ENCODE measurements at places on chromosomes 2 and 18.

GRCh38 chr2:45776160-45776955 lies 124.9 kb downstream of the PRKCE start:
- peak; percentile 52 for DNase-seq

- peak; percentile 74 for DNase-seq
Observed at GRCh38 chr2:112880091-112880531, 30.9 kb upstream of the IL37 start.

DNA sequence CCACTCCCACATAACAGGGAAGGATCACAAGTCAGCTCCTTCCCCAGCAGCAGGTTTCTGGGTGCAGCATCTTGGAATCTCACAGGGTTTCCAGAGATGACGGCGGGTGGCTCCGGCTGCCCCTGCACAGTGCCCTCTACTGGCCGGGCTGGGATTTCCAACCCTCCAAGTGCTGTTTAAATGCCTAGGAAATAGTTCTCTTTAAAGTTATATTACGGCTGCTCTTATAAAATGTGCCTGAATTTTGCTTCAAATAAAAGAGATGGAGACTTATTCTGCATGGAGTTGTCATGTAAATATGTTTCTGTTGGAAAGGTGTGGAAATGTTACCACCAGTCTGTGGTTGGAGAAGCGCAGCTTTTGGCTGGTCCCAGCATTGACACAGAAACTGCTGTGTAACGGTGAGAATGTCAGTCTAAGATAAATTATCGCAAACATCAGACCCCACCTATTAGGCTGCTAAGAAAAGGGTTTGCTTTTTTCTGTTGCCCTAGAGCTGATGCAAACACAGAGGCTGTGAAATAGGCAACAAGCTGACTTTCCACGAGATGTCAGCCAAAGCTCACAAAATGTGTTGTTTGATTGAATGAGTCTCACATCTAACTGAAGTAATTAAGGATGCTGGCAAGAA lies 3.3 kb upstream of the HJURP start:
- no peak for DNase-seq

DNA sequence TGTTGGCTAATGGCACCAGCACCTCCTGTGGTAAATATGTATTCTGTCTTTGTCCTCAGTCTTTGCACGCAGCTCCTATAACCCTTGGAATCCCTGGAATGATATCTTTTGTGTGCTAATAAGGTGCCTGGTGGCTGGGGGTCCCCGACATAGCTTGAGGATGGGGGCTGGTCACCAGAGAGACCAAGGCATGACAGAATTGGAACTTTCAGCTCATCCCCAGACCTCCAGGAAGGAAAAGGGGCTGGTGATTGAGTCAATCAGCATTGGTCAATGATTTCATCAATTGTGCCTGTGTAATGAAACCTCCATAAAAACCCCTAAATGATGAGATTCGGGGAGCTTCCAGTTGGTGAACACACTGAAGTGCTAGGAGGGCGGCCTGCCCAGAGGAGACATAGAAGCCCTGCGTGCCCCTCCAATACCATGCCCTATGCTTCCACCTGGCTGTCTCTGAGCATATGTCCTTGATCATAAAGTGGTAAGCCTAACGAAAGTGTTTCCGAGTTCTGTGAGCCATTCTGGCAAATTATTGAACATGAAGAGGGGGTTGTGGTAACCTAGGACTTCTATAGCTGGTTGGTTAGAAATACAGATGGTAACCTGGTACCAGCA lies 26.6 kb upstream of the KCMF1 start:
- no peak for DNase-seq

DNA sequence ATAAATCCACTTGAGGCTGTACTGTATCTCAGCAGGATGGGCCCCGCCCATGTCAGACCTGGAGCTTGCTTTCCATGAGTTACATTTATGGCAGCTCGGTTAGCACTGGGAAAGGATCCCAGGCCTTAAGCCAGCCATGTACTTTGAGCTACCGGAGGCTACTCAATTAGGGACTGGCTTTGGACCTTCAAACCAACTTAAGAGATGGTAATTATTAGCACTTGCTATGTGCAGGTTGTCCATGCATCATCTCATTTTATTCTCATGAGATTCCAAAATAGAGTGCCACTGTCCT lies 64.4 kb downstream of the ACTR2 start:
- no peak for DNase-seq

GRCh38 chr2:63819765-63820717 lies 21.7 kb upstream of the UGP2 start:
- no peak for DNase-seq

- DNase-seq = no peak
Observed at GRCh38 chr2:24076849-24077534, 866 bp upstream of the SF3B6 start.

DNA sequence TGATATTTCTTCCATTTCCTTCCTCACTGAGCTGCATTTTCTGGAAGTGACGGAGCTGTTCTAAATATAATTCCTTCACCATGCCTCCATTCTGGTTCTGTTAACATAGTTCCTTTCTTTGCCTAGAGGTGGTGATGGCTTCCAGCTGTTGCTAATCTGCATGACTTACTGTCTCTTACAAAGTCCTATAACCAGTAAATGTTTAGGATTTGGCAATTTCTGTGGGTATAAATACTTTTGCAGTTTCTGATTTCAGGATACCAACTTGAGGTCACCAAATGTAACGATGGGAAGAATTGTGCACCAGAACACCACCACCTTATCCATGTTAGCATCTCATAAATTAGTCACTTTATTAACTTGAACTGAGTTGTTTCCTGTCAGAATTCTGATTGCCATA lies 101.7 kb upstream of the FN1 start:
- DNase-seq = peak; percentile 84

GRCh38 chr18:45993438-45993837 lies 26.3 kb upstream of the EPG5 start:
- peak; percentile 97 for DNase-seq

DNA sequence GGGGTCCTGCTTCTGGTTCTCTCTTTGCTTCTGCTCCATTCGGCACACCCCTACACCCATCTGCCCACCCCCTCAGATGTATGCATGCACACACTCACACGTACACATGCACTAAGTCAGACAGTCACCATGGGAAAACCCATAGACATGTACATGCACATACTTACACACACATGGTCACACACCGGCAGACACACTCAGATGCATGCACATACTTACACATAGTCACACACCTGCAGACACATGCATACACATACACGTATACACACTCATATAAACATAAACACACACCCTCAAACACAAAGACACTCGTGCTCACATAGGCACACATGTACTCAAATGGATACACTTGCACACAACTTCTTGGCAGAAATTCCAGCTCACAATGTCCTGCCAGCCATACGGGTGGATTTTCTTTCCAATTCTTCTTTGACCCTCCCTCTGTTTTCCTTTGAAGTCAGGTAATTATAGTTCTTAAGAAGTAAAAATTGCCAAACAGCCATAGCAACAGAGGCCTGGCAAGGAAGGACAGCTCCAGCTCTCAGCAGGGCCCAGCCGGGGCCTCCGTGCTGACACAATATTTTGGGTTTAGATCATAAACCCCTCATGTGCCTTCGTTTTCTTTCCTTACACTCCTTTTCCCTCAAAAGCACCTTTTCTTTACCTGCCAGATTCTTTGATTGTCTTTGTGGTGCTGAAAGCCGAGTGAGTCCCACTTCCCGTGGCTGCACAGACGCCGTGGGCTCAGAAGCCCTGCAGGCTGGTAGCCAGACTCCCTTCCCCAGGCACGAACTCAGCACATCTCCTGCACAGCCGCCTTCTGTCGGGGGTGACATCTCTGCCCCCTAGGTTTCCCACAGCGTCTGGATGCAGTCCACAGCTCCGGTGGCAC lies 195.7 kb downstream of the ARL4C start:
- no peak for DNase-seq

All from fibroblast of skin of back (primary cell).